D341Med (cell line): ENCODE measurements at places on chromosomes 5 and 9.
A peak's percentile ranks its signal among the peaks of the same experiment; 100 is the strongest.

- no peak for DNase-seq
These were observed 41.3 kb downstream of the SHB start for GRCh38 chr9:38027714-38028113.

- peak; percentile 71 for DNase-seq
These were observed 3.2 kb downstream of the SH3PXD2B start for GRCh38 chr5:172450861-172451695.

DNA sequence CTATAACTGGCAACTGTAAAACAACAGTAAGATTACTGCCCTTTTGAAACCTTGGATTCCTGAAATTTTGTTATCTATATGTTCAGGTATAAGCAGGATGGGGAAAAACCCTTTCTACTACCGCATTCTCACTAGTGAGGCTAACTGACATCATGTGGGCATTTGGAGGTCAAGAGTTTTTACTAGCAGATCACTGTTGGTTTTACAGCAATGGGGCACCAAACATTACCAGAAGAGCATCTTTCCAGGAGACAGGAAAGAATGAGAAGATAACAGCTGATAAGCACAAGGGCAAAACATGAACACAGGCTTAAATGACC is 20.9 kb upstream of the TTC33 start:
- no peak for DNase-seq

- DNase-seq: no peak
These were observed 182.4 kb downstream of the CCDC171 start for GRCh38 chr9:15735083-15735857.

- DNase-seq: no peak
These were observed 20.3 kb downstream of the ZDHHC11B start for GRCh38 chr5:763998-764781.

DNA sequence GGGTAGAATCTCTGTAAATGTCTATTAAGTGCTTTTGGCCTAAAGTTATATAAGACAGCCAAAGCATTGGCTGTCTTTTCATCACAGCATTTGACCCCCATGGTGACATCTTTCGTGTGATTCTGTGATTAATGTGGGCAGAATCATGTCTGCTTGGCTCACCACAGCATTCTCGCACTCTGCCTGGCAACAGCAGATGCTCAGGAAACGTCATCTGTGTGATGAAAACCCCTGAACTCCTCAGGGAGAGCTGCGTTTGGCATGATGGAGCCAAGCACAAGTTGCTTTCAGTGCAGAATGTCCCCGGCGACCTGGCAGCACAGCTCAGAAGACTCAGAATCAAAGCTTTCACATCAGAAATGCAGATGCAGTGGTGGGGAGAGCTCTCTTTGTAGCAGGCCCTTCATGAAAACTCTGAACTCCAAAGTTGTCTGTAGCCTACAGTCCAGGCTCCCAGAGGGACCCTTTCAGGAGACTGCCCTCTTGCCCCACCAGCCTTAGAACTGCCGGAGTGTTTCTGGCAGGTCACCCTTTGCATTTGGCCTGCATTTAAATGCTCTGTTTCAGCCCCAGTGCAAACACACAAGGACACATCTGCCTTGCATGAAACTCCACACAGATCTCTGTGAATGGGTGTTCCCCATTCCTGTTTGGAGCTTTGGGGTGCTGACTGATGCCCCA is 155.6 kb upstream of the PANK3 start:
- DNase-seq: no peak

DNA sequence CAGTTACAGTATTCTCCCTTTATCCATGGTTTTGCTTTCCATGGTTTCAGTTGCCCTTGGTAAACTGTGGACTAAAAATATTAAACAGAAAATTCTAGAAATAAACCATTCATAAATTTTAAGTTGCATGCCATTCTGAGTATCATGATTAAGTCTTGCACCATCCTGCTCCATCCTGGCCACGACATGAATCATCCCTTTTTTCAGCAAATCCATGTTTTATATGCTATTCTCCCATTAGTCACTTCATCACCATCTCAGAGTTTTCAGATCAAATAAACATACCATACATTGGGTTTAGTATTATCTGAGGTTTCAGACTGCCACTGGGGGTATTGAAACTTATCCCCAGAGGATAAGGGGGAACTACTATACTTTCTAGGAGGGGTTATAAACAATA is 234.4 kb upstream of the ATP10B start:
- DNase-seq: no peak

- DNase-seq: no peak
These were observed 2.5 kb downstream of the KIAA1958 start for GRCh38 chr9:112489039-112489546.

DNA sequence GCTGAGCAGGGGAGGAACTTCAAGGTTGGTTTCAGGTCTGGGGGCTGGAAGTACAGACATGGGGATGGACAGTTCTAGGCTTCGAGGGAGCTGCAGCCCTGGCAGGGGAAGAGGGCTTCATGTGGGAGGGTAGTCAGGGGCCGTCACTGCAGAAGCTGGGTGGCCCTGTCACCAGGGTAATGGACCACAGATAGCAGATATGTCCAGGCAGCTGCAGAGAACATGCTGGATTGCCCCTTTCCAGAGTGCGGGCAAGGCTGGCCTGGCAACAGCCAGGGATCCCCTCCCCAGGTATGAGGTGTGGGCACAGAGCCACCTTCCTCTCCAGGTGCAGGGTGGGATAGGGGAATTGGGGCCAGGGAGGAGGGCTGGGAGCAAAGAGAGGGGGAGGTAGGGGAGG is 206.5 kb downstream of the GADD45G start:
- no peak for DNase-seq

DNA sequence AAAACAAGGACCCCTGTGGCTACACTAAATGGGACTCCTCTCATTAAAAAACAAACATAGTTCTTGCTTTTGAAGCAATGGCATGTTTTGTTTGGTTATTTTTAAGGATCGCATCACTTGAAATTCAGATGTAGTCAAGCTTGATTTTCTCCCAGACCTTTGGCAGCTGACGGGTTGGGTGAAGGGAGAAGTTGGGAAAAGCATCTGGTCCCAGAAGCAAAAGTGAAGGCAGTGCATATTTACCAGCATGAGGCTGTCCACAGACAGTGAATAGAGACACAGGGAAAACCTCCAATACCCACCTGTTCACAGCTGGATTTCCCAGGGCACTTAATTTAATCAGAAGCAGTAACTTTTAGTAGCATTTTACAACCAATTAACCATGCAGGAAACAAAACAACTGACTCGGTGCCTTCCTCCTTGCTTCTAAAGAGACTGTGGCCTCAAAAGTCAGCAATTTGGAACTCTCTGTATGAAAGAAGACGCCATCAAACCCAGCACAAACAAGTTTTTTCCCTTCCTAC is 245.4 kb downstream of the EBF1 start:
- no peak for DNase-seq

- DNase-seq: no peak
These were observed 1.2 kb downstream of the MRPS30 start for GRCh38 chr5:44809956-44810420.

- no peak for DNase-seq
These were observed 347.6 kb downstream of the SLIT3 start for GRCh38 chr5:168953351-168953750.

DNA sequence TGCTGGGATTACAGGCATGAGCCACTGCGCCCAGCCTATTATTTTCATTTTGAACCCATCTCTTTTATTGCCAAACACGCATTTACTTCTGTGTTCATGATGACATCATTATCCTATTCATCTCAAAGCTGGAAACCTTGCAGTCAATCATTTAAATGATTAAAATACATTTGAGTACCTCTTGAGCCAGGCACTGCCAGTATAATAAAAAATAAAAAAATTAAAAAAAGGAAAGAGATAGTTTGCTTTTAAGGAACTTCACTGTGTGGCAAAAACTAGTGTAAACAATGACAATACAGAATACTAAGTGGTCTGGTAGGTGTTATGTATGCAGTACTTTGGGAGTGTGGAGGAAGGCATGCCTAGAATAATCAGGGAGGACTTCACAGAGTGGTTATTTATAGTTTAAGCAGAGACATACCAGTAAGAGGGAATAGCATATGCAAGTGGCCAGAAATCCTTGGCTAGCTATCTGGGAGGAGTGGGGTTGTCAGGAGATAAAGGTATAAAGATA is 8.6 kb downstream of the NSD1 start:
- DNase-seq: no peak

DNA sequence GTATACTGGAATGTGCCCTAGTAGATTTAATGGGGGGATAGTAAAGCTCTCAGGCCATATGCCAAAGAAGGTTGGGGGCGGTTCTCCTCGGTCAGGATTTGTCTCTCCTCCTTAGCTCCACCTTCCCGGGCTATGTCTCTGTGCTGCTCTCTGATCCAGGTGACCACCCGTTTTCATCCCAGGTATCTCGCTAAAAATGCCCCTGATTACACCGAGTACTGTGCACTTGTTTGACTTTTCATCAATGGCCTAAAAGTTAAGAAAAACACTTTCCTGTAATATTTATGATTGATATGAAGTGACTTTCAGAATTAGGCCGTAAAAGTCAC is 724 bp downstream of the NDUFS6 start:
- no peak for DNase-seq

DNA sequence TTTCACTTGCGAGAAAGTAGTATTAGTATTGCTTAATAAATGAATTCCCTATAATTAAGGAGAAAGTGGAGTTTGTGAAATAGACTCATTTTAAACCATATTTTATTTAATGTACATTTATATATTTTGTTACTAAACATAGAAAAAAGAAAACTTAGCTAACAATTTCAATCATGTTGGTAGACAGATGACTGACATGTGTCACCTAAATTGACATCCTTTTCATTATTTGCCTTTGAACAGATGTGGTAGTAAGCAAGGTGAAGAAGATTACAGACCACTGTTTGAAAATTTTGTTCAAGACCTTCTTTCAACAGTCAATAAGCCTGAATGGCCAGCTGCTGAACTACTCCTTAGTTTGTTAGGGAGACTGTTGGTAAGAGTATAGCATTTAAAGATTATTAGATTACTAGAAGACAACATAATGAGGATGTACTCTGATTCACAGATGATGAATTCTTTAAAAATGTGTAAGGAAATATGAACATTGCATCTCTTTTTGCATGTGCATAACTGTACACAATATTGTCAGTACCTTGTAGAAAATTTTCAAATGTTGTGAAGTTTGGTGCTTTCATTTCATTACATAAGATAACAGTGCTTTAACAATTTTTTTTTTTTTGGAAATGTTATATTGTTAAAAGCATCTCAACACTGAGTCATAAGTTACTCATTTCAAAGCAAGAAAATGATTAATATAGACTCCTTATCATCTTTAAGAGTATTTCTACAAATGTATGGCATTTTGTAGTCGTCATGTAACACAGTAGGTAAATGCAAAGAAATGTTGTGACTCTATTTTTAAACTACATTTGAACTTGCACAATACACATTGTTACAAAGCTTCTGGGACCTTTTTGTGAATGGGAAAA is 139.5 kb downstream of the NIPBL start:
- DNase-seq: no peak

- DNase-seq: peak; percentile 75
These were observed 85.9 kb downstream of the SETX start for GRCh38 chr9:132268725-132269352.

- no peak for DNase-seq
These were observed 102.4 kb upstream of the CDH9 start for GRCh38 chr5:27140831-27141230.

DNA sequence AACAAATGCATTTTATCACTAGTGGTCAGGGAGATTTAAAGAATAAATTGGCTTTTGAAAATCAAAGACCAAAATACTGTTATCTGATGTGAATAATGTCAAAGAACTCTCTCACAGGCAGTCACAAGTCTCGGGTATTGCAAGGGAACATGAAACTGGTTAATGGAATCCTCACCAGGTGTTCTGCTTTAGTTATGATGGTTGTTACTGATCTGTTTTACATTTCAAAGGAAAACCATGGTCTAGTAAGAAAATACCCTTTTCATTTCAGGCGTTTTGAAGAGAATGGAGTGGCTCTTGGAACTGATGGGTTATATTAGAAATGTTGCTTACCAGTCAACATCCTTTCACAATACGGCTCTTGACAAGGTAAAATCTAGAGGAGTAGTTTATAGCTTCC is 43.4 kb downstream of the HACD4 start:
- no peak for DNase-seq

DNA sequence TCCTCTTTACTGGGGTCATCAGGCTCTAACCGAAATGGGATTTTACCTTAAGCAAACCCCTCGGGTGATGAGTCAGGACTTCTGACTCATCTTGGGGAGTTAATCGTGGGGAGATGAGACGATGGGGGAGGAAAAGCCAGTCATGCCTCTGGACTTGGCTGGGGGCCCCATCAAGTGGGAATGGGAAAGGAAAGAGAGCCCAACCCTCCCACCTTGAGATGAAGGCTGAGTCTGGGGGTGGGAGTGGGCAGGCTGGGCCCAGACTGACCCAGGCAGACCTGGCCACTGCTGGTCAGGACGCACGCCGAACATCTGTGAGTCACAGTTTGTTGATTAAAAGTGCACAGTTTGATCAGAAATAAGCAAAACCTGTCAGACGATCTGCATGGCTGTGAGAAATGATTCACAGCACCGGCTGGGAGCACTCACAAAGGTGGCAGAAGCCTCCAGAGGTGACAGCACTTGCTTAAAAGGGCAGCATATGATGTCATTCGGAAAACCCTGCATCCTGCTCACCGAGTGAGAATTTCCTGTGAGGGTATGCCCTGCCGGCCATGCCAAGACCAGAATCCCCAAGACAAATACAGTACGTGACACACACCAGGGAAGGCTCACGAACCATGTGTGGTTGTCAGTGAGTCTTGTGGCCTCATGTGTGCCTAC is 50.0 kb upstream of the SLC25A51 start:
- no peak for DNase-seq

DNA sequence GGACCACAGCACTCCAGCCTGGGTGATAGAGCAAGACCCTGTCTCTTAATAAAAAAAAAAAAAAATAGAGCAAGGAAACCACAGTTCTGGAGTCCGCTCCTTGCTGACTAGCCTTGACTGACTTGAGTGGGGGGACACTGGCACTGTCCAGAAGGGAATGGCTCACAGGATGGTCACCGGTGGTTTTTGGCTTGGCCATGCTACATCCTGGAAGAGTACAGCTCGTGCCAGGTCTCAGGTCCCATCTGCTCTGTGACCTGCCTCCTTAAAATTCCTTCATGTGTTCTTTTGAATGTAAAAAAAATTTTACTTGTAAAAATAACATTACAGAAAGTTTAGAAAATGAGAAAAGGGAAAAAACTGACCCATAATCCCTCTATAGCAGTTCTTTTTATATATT is 5.6 kb downstream of the NANS start:
- no peak for DNase-seq

GRCh38 chr9:26053954-26054353 is 375.7 kb upstream of the TUSC1 start:
- DNase-seq: no peak

- DNase-seq: no peak
These were observed 9.9 kb downstream of the HNRNPAB start for GRCh38 chr5:178214160-178214803.

DNA sequence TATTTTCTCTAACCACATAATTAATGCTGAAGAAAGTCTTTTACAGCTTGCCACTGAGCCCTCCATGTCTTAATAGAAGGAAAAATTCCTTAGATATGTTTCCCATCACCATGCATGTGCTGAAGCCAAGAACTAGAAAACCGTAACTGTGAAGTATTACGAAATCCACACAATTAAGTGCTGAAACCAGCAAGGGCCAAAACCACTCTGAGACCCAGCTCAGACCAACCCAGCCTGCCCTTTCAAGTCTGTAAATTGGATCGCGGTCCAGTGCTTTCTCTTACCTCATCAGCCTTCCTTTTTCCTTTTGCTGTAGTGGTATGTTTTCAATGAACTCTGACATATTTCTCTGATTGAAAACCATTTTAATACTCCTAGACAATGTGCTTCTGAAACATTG is 26.3 kb downstream of the SEMA5A start:
- no peak for DNase-seq
